Activated T-cell treated with anti-CD3 and anti-CD28 coated beads for 1 hour (primary cell): ENCODE measurements at places on chromosomes 1 and 21.

DNA sequence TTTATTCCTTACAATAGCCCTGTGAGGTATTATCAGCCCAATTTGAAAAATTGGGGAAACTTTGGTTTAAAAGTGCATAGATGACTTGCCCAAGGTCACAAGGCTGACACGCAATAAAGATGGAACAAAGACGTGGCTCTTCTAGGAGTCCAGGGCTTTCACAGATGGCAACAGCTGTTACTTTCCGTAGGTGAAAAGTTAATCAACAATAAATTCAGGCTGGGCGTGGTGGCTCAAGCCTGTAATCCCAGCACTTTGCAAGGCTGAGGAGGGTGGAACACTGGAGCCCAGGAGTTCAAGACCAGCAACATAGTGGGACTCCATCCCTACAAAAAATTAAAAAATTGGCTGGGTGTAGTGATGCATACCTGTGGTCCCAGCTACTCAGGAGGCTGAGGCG, 87.8 kb upstream of the ATF3 start:
- DNase-seq, result no peak

DNA sequence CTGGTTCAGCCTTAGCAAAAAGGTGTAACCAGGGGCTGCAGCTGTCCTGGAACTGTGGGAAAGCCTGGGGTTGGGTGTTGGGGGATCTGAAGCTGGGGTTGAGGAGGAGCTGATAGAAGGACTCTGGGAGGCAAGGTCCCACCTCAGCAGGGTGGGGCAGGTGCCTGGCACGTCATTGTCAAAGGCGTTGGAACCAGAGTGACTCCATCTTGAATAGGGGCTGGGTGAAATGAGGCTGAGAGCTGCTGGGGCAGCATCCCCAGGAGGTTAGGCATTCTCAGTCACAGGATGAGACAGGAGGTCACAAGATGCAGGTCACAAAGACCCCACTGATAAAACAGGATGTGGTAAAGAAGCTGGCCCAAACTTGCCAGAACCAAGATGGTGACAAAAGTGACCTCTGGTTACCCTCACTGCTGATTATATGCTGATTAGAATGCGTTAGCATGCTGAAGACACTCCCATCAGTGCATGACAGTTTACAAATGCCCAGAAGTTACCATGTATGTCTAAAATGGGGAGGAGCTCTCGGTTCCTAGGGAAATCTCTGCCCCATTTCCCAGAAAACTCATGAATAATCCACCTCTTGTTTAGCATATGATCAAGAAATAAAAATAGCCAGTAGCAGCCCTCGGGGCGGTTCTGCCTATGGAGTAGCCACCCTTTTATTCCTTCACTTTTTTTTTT, 85.4 kb downstream of the IER5 start:
- no peak for DNase-seq

DNA sequence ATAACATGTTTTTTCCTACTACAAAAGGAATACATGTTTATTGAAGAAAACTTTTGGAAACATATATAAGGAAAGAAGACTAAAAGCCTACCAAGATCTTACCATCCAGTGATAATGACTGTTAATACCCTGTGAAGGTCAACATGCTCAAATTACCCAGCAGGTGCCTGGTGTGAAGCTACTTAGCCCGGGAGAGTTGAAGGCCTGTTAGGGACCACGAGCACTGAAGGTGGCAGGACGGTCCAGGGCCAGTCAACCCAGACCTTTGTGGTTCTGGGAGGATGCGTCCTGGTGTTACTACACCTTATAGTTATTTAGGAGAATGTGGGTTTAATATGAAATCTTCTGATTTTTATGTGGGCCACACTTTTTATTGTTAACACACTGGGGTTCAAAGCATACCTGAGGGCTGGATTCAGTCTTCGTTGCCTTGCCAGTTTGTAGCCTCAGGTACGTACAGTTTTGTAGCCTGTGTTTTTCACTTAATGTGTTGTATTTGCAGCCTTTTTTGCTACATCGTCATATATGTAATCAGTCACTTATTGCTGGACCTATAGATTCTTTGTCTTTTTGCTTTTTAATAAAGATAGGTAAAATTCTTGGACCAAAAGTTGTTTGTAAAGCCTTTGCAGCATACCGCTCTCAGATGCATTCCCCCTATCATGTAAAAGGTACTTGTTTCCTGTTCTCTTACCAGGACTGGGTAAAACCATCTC, 9.8 kb downstream of the ITSN1 start:
- DNase-seq, result no peak

- no peak for DNase-seq
Observed at GRCh38 chr1:210621712-210622111, 293.0 kb downstream of the HHAT start.

DNA sequence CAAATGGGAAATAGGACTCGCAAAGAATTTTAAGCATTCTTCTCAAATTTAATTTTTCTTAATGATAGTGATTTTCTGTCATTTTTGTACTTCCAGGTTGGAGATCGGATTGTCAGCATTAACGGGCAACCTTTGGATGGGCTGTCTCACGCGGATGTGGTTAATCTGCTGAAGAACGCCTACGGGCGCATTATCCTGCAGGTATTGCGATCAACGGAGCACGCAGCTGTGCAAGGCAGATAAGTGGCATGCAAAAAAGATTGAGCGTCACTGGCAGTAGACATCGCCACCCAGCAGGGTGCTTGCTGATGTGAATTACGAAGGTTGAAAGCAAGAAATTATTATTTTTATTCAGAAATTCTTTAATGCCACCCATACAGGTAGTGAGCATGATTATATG, 65.9 kb upstream of the L1TD1 start:
- DNase-seq, result no peak

GRCh38 chr1:228778026-228778425, 42.7 kb downstream of the RHOU start:
- DNase-seq, result no peak

- DNase-seq, result no peak
Observed at GRCh38 chr1:8439015-8439702, 121.2 kb downstream of the SLC45A1 start.

GRCh38 chr21:37558676-37559211, 192.2 kb downstream of the DYRK1A start:
- no peak for DNase-seq

DNA sequence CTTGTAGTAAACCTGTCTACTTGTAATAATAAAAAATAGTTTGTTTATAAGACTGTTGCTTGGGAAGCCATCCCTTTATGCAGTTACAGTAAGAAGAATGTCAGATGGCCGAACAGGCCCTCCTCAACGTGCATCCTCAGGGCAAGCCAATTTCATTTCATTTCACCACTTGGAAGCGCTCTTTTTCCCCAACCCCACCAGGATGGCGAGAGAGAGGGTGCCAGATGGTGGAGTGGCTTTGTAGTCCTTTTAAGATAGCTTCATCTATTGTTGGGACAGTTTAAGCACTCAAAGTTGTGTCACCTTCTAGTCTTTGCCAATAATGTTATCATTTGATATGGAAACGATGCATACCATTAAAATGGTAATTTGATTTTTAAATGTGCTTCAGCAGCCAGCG, 356.3 kb upstream of the CAMK1G start:
- DNase-seq, result no peak

DNA sequence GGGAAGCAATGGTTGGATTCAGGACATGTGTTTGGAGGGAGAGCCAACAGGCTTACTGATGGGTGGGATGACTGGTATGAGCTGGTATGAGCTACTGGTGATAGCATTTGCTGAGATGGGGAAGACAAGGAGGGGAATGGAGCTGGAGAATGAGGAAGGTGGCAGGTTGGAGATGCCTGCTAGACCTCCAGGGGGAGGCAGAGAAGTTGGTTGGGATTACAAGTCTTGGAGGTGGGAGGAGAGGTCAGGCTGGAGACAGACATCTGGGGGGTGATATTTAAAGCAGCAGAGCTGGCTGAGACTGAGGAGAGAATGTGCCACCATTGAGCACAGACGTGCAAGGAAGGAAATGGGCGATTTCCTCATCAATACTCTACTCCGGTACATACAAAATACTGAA, 31.8 kb upstream of the ENO1 start:
- DNase-seq, result no peak

DNA sequence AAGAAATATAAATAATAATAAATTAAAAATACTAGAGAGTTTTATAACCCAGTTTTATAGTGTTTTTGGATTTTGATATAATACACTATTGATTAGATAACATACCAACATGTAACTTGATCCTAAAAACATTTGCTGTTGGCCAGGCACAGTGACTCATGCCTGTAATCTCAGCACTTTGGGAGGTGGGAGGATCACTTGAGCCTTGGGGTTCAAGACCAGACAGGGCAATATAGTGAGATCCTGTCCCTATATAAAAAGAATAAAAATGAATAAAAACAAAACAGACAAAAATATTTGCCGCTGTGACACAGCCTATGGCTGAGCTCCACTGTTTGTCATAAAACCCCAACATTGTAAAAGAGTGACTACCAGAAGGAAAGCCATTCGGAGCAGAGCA, 26.1 kb downstream of the VPS13D start:
- DNase-seq, result no peak

GRCh38 chr21:42653231-42654061, at the start of gene PDE9A:
TSS of gene PDE9A (plus strand) at chr21:42653621. CDS start at chr21:42653815, 194 bp downstream.
- DNase-seq, result peak; percentile 20

DNA sequence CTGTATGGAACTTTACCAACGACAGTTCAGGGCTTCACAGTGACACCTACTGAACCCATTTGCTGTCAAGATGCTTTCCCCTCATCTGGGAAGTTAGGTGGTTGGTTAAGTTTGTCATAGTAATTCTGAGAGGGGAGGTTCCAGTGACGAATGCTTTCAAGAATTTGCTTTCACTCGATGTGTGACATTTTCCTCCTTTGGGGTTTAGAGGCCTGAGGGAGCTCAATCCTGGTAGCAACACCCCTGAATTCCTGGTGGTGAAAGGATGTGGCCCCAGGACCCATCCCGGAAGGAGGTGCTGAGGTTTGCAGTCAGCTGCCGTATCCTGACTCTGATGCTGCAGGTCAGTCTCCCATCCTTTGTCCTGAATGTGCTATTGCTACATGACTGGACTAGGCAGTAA, 2.8 kb downstream of the PIGV start:
- DNase-seq, result no peak

- DNase-seq, result peak; percentile 17
Observed at GRCh38 chr1:55214212-55214933, 791 bp downstream of the USP24 start.

- no peak for DNase-seq
Observed at GRCh38 chr1:197356723-197357533, 88.9 kb downstream of the CRB1 start.

DNA sequence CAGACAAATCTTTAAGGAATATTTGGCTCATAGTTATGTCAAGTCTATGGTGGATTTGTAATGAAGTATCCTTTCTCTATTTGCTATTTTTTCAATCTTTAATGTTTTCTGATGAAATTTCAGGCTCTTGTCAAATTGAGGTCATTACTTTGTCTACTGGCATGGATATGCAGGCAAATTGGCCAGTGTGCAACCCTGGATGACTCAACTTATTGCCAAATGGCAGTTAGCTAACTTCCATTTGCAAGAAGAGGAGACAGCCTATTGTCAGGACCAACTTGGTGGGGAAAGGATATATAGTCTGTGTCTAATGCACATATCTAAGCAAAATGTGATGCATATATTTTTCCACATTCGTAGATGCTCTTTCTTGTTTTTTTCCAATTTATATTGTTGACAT, 530.5 kb downstream of the PTBP2 start:
- DNase-seq, result no peak

DNA sequence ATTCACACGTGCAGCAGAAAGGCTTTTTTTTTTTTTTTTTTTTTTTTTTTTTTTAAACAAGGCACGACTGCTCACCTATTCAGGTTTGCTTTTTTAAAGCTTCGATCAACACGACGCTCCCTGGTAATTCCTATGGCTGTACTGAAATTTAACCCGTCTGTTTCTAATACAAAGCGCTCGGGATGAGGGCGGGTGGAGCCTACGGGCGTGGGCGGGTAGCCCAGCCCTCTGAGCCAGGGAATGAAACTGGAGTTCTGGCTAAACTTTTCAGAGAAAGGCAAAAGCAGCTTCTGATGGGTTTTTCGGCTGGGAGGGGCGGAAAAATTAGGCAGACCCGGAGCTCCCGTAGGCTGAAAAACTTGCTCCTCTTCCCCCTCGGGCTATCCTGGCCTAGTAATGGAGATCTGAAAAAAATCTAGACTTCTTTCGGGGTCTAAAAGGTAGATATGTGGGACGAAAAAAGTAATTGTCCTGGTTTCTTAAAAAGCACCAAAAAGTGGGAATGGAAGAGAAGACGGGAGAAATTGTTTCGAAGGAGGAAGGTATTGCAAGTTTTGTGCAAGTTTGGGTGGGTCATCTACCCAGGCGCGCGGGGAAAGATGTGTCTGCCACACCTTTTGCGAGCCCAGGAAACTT, 7.4 kb downstream of the NR5A2 start:
- DNase-seq, result no peak

DNA sequence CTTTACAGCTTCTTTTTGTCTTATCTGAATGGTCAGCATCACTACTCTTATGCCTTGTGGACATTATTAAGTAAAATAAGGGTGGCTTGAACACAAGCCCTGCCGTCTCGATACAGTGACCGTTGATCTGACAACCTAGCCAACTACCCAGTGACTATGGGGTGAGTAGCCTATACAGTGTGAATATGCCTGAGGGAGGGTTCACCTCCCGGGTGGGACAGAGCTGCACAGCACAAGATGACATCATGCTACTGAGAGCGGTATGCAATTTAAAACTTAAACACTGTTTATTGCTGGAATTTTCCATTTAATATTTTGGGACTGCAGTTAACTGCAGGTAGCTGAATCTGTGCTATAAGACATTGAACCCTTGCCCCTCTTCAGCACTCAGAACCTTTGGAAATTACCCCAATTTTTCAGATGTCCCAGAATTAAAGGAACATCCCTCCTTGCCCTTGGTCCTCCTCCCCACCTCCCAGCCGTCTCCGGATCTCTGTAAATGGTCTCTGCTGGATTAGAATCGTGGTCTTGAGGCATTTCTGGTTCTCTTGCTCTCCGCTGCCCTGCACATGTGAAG, 618.5 kb downstream of the PTPRU start:
- no peak for DNase-seq

GRCh38 chr1:177935638-177936415, 34.0 kb downstream of the SEC16B start:
- DNase-seq, result no peak

DNA sequence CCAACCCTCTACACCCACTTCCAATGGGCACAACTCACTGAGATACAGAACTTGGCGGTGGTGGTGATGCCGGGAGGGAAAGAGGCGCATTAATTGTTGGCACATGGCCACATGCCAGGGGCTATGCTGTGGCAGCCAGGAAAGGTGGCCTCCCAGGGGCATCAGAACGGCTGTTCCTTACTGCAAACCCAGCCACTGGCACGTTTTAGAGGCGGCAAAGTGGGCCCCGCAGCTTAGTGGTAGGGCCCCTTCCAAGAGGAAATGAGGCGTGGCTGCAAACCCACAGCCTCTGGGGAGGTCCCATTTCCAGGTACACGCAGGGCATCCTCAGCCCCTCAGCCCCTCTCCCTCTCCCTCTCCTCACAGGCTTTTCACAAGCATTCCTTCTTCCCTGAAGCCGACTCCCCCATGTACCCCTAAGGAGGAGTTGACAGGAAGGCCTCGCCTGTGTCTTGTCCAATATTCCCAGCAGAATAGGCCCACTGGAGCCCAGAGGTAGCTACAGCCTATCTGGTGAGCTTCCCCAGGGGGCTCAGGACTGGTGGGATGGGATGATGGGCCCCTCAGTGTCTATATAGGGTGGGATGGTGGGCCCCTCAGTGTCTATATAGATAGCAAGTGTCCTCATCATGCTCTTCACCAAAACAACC, 166.2 kb downstream of the CLIC6 start:
- no peak for DNase-seq
